ENCODE measurements at places on chromosomes 11 and 22.

GRCh38 chr11:122756417-122756816 lies 81.9 kb upstream of the CRTAM start:
- no peak for DNase-seq

DNA sequence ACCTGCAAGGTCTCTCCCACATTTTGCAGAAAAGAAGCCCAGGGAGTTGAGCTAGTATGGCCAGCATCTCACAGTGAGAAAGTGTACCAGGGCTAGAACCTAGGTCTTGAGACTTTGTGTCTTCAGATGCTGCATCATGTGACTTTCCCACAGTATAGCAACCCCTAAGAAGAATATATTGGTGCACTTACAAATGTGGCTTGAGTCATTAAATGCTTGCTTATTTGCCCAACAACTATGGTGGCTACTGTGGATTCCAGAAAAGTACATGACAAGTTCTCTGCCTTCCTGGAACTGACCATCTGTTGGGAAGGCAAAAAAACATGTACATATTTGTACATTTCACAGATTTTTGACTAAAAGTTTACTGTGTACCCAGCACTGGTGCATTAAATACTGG lies 55.0 kb downstream of the POLD3 start:
- no peak for DNase-seq

DNA sequence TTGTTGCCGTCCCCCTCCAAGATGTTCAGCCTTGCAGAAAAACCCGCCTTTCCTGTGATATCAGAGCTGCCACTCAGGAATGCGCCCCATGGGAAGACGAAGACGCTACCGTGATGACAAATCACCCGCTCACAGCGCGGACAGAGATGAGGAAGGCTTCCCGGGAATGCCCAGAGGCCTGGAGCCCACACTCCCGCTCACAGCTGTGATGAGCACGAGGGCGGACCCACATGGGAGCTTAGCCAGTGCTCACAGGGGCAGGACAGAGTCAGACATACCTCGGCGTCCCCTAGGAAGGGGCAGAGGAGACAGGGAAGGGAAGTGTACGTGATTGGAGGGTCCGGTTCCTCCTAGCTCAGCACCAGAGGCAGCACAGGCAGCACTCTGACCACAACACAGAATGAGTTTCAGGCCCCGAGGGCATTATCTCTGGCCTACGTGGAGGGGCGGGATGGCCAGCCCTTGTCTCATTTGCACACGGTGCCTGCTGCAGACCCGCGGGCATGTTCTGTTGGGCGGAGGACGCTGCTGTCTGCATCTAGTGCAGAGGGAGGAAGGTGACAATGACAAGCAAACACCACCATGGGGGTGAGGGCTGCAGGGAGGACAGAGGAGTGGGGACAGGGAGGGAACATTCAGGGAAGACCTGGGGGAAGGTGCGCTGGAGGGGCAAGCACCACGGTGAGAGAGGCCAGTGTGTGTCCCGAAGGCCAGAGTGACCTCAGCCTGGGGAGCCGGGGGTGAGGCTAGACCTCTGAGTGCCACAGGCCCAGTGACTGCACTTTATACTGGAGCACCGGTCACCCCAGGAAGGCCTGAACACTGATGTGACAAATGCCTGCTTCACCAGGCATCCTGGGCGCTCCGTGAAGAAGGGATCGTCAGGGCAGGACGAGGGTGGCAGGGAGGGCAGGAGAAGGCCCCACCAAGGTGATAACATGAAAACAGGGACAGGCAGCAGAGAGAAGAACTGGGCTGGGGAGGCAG lies 79.6 kb downstream of the CELSR1 start:
- no peak for DNase-seq

GRCh38 chr11:61007383-61007955 lies 36.0 kb downstream of the CD6 start:
- no peak for DNase-seq

- no peak for DNase-seq
These were observed 91.4 kb downstream of the EFCAB6 start for GRCh38 chr22:43720716-43721115.

DNA sequence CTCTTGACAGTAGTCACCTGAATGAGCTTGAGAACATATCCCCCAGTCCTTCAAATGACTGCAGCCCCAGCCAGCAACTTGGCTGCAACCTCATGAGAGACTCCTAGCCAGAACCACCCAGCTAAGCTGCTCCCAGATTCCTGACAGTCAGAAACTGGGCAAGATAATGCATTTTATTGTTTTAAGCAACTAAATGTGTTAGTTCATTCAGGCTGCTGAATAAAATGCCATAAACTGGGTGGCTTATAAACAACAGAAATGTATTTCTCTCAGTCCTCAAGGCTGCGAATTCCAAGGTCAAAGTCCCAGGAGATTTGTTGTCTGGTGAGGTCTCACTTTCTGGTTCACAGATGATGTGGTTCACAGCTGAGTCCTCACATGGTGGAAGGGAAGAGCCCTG lies 5.8 kb upstream of the PAMR1 start:
- no peak for DNase-seq

- DNase-seq: no peak
These were observed 8.0 kb downstream of the ARFGAP3 start for GRCh38 chr22:42848941-42849550.

GRCh38 chr11:79287952-79288351 lies 152.9 kb downstream of the TENM4 start:
- no peak for DNase-seq

GRCh38 chr22:49861642-49862495 lies 8.2 kb downstream of the ZBED4 start:
- no peak for DNase-seq

- DNase-seq: no peak
These were observed 42.8 kb upstream of the NUP50 start for GRCh38 chr22:45120931-45121330.

GRCh38 chr11:102920118-102920684 lies 35.3 kb downstream of the MMP13 start:
- no peak for DNase-seq

GRCh38 chr22:25704701-25705100 lies 37.3 kb upstream of the MYO18B start:
- no peak for DNase-seq

GRCh38 chr11:122032317-122032716 lies 83.7 kb downstream of the BLID start:
- DNase-seq: no peak

GRCh38 chr11:48109046-48109666 lies 107.5 kb upstream of the OR4B1 start:
- no peak for DNase-seq

DNA sequence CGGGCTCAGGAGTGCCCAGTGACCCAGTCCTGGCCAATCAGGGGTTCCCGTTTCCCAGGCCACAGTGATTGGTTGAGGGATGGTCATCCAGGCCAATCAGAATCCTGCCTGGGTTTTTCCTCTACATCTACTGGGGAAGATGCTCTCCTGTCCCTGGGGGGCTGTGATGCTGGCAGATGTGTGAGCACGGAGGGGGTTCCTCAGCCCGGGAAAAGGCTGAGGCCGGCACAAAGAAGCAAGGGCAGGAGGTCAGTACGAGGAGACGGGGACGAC lies 171.2 kb downstream of the CTTN start:
- no peak for DNase-seq

DNA sequence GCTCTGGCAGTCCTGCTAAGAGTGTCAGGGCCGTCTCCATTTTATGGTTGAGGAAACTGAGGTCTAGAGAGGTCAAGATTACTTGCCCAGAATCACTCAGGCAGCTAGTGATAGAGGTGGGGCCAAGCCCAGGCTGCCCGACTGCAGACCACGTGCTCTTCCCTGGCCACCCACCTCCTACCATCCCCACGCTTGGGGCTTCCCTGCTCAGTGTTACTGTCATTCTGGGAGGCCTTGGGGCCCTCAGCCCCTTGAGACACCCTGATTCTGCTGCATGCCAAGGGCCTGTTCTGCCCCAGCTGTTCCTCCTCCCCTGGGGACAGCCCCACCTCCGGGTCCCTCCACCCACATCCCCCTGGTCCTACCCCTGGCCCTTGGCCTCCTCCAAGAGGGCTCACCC lies 17.2 kb upstream of the TAB1 start:
- no peak for DNase-seq

GRCh38 chr11:71933141-71933933 lies 4.5 kb downstream of the RNF121 start:
- DNase-seq: no peak

- DNase-seq: no peak
These were observed 427.3 kb downstream of the BRD1 start for GRCh38 chr22:49400136-49400940.

DNA sequence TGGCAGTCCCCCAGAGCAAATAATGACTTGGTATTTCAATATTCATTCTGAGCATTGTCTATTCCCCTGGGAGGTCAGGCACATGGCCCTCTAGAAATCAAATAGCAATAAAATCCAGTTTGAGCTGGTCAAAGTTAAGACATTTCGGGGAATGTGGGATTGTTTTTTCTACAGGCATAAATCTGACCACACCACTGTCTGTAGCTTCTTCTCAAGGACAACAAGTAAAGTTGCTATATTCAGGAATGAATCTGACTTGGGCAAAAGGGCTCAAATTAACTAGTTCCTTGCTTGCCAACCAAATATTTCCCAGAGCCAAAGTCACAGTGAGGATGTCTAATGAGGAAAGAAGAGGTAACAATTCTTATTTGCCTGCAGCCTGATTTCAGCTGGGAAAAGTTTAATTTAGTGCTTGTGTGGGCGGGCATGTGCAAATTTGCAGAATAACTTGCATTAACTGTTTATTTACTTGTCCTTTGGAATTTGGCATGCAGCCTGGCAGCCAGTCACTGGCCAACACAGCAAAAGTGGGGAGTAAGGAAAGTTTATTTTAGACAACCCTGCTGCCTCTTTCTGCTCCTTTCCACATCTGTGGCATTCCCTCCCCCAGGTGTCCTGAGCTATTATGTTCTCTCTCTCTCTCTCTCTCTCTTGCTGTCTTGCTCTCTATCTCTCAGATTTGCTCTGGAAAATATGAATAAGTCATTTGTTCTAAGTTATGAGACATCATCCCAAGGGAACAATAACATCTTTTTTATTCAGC lies 51.2 kb upstream of the ARHGAP20 start:
- DNase-seq: no peak

GRCh38 chr11:58788355-58789023 lies 56.0 kb downstream of the GLYATL2 start:
- DNase-seq: no peak

- no peak for DNase-seq
These were observed 139.2 kb downstream of the GUCY1A2 start for GRCh38 chr11:106879029-106879428.

DNA sequence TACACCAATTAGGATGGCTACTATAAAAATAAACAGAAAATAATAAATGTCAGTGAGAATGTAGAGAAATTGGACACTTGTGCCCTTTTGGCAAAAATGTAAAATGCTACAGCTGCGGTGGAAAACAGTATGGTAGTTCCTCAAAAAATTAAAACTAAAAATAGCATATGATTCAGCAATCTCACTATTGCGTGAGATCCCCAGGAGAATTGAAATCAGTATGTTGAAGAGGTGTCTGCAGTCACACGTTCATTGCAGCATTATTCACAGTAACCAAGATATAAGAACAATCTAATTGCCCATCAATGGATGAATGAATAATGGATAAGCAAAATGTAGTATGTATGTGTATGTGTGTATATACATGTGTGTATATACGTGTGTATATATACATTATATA lies 6.8 kb downstream of the OR52N2 start:
- DNase-seq: no peak

DNA sequence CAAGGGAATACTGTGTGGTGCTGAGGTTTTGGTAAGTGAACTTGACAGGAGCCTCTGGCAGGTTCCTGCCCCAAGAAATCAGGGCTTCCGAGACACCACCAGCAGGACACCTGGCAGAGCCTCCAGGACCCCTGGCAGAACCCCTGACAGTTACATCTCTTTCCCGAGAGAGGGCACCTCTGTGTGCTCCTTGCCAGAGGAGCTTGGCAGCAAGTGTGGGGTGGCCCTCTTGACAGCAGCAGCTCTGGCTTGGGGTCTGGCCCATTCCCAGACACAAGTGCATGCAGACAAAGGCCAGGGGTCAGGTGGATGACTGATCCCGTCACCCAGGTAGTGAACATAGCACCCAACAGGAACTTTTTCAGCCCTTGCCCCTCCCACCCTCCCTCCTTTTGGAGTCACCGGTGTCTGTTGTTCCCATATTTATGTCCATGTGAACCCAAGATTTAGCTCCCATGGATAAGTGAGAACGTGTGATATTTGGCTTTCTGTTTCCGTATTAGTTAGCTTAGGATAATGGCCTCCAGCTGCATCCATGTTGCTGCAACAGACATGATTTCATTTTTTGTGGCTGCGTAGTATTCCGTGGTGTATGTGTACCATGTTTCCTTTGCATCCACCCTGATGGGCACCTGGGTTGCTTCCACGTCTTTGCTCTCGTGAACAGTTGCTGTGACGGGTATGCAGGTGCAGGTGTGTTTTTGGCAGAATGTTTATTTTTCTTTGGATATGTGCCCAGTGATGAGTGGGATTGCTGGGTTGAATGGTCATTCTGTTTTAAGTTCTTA lies 21.2 kb upstream of the OSBPL5 start:
- no peak for DNase-seq

- DNase-seq: no peak
These were observed 18.1 kb upstream of the NCAM1 start for GRCh38 chr11:112942966-112943643.

DNA sequence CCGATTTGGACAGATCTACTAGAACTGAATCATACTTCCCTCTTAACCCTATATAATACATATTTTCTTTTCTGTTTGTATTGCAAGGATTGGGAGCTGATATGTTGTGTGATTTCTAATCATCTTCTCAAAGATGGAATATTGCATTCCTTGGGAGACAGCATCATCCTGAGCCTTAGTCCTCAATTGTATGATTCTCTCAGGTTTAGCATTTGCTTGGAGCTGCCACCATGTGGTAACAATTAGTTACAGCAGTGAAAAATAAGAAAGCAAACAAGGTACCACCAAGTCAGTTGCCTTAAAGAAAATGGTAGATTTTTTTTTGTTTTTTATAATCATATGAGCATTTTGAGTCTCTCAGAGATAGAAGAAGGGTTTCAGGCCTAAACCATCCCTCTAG lies 11.9 kb downstream of the SNX19 start:
- DNase-seq: no peak

- DNase-seq: no peak
These were observed 25.7 kb upstream of the CRTAM start for GRCh38 chr11:122812638-122813037.

GRCh38 chr11:72777755-72778278 lies 16.0 kb downstream of the STARD10 start:
- no peak for DNase-seq

All from activated naive CD4-positive, alpha-beta T cell (primary cell).